Anterior cingulate cortex (tissue), 58 donors: ENCODE measurements at places on chromosomes 6 and 20.

DNA sequence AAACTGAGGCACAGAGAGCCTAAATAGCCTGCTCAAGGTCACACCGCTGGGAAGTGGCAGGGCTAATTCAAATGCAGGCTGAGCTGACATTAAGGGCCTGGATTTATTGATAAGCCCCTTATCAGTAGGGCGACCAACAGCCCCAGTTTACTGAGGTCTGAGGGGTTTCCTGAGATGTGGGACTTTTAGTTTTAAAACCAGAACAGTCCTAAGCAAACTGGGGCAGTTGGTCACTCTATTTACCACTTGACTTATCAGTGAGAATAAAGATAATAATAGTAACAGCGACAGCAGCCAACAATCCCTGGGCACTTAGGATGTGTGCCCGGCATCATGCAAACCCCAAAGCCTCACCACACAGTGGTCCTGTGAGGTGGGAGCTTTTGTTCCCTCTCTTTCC, 27.6 kb downstream of the PREX1 start:
- DNase-seq: no peak

DNA sequence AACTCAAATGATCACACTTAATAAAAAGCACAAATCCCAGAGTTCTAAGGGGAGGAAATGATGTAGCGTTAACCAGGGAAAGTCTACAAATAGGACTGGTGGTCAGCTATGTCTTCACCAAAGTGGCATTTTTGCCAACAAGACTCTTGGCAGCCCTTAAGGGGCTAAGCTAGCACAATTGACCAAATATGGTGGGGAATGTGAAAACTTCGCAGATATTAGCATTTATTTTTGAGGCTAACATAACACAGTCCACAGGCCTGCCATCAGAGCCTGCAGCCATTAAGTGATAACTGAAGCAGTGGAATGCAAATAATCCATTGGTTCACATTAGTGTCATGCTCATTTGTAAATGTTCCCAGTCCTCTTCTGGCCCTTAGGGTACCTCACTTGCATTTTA, 274.6 kb downstream of the FOXC1 start:
- DNase-seq: no peak

DNA sequence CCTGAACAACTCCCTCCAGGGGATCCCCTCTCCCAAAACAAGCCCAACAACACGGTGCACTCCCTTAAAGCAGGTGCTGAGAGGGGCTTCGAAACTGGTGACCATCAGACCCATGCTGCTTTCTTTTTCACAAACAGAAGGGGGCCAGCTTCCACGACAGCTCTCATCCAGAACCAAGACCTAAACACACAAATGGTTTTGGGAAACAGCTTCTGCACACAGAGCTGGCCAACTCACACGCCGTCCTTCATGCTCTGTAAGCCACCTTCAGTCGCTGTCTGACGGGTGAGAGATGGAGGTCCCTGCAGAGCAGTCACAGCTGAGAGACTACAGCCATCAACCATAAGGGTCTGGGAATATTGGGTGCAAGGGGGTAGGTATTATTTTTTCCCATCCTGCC, 76.3 kb downstream of the ZMYND8 start:
- no peak for DNase-seq

DNA sequence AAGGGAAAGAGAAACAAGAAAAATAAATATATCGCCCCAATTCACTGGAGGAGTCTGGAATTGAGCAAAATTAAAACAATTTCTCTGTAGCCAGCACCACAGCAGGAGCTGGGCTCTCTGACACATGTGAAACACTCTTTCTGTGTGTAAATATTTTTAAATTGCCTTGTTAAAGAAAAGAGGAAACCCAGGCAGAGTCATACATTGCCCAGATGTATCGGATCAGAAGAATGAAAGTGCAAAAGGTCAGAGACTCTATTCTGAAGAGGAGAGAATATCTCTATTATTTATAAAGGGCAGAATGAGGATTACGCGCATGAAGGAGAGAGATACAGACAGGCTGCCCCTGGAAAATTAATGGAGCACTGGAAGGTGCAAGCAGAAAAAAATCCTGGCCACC, 127.0 kb upstream of the MAN1A1 start:
- no peak for DNase-seq

- no peak for DNase-seq
Measured at GRCh38 chr6:2733324-2733723, 17.4 kb downstream of the MYLK4 start.

GRCh38 chr20:44405785-44406571, 50.5 kb downstream of the HNF4A start:
- DNase-seq: no peak

DNA sequence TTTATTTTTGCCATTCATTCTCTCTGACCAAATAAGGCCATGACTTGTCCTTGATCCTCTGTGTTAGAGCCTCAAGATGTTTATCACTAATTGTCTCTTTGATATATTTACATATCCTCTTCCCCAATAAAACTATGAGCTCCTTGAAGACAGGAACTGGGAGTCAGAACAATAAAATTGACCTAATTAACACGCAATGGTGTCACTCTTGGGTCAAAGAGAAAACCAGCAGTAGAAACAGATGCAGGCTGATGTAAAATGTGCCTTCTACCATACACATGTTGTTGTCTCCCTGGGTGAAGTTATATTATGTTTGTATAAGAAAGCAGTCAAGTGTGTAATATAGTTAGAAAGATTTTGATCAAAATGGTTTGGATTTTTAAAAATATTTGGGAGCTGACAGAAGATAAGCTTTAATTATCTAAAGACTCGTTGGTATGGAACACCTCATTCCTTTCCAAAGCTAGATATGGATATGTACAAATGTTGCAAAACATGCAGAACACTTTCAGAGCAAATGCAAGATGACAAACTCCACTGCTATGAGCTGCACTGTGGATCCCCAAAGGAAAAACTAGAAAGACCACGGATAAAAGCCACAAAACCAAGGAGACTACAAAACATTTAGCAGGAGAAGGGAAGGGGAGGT, 109.7 kb upstream of the STMND1 start:
- no peak for DNase-seq

- DNase-seq: no peak
Measured at GRCh38 chr20:48789185-48789668, 38.6 kb downstream of the PREX1 start.

DNA sequence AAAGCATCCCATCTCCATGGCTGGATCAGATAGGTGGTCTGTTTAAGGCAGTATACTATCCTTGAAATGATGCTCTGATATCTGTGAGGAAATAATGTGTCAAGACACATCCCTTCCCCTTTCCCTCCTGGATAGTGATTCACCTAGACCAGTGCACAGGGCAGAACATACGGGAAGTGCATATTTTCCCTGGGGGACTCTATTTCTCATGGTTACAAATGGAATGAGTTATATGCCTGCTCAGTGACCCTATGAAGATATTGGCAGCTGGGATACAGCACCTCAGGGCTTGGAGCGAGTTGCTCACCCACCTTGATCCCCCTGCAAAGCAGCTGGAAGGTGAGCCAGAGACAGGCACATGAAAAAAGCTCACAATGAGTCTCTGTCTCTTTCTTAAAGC, 67.5 kb upstream of the PRL start:
- DNase-seq: no peak

- DNase-seq: no peak
Measured at GRCh38 chr6:13987400-13987865, 62.7 kb downstream of the RNF182 start.

- no peak for DNase-seq
Measured at GRCh38 chr6:57183336-57183735, 11.2 kb downstream of the BAG2 start.

DNA sequence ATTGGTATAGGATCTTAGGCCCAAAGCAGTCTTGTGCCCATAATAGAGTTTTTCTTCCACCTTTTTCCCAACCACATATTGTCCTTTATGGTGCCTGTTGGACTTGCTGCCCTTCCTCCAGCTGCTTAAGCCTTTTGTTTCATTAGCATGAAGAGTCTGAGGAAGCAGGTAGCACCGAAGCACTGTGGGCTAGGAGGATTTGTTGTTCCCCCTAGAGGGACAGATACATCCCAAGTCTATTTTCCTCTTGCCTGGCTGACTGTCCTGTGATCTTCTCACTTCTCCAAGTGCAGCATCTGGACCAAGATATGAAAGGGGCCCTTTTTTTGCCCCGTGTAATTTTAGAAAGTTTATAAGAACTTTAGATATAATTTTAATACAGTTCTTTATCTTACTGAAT, 50.7 kb upstream of the COL10A1 start:
- no peak for DNase-seq

GRCh38 chr6:27617046-27617687, 144.3 kb upstream of the ZNF184 start:
- no peak for DNase-seq

- DNase-seq: no peak
Measured at GRCh38 chr6:30194797-30195690, 18.2 kb downstream of the TRIM26 start.

- no peak for DNase-seq
Measured at GRCh38 chr6:16061818-16062217, 67.1 kb upstream of the MYLIP start.

GRCh38 chr6:90154755-90155470, 141.7 kb downstream of the BACH2 start:
- DNase-seq: no peak

DNA sequence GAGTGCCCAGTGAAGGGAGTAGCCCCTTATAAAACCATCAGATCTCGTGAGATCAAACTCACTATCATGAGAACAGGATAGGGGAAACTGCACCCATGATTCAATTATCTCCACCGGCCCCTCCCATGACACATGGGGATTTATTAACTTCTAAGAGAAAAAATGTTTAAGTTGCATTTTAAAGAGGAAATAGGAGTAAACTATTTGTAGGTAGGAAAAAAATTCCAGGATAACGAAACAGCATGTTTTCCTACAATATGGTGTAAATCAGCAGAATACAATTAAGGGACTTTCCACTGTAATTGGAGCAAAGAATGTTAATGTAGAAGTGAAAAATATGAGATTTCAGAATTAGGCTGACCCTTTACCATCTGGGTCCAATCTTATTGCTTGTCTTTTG, 63.9 kb downstream of the FBXO5 start:
- DNase-seq: no peak

DNA sequence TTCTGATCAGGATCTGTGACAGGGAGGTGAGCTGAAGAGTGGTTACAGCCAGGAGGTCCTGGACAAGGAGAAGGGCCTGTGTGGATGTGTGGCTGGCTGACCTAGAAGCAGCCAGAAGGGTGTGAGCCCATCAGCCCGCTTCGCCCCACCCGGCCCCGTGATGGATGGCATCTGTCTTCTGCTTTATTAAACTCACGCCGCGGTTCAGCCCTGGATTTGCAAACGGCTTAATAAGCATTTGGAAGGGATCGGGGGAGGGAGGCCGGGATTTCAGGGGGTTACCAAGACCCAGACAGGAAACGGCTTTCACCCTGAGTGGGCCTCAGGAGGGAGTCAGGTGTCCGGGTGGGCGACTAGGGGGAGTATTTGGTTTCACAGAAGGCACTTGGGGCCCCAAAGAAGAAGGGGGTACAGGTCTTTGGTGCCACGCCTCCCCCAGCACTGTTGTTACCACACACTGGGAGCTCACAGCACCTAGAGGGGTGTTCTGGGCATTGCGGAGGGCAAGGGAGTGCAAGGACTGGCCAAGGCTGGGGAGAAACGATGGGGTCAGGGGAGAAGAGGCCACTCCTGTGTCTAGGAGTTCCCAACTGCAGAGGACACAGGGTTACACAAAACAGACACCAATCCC, 53.8 kb upstream of the FOXP4 start:
- no peak for DNase-seq
